ENCODE measurements at places on chromosomes 4 and X. TPM values are rescaled to one million over a fixed set of nuclear protein-coding genes. Genes with fewer than 3 reads are reported as not detected.

The EBP gene
- total RNA-seq = 47.2 TPM

GRCh38 chrX:133094098-133094731 is 2.7 kb downstream of the USP26 start:
- DNase-seq = no peak

The RBMX2 gene
- total RNA-seq = 10.9 TPM

DNA sequence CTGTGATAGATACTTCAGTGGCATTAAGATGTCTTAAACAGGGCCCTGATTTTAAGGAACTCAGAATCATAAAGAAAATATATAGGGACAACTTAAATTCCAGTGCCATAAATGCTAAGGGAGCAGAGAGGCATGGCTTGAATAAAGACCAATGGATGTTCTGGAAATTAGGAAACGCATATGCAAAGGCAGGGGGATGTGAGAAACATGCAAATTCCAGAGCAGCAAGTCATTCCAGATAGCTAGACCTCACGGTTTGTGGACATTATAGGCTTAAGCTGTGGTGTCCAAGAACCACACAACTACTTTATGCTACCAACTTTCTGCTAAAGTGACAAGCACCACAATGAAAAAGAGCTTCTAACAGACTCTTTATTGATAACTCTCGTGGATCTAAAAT is 132.6 kb upstream of the ANK2 start:
- DNase-seq = no peak

GRCh38 chrX:100731441-100732281 is at the start of gene SYTL4:
TSS of gene SYTL4 (minus strand) at chrX:100732121. CDS start at chrX:100702037, 30,084 bp downstream.
- DNase-seq = peak; percentile 45

The PHOX2B gene
- not detected for total RNA-seq
